ENCODE measurements at places on chromosomes 2 and 18.

GRCh38 chr2:195498176-195498575, 158.8 kb upstream of the SLC39A10 start:
- peak; percentile 40 for DNase-seq

GRCh38 chr18:75071484-75071785, 137.5 kb downstream of the PTGR3 start:
- no peak for DNase-seq

GRCh38 chr2:70104231-70105111, 17.2 kb downstream of the PCBP1 start:
- DNase-seq: peak; percentile 95

- no peak for DNase-seq
These were observed 65.0 kb downstream of the CYP1B1 start for GRCh38 chr2:38010995-38011394.

DNA sequence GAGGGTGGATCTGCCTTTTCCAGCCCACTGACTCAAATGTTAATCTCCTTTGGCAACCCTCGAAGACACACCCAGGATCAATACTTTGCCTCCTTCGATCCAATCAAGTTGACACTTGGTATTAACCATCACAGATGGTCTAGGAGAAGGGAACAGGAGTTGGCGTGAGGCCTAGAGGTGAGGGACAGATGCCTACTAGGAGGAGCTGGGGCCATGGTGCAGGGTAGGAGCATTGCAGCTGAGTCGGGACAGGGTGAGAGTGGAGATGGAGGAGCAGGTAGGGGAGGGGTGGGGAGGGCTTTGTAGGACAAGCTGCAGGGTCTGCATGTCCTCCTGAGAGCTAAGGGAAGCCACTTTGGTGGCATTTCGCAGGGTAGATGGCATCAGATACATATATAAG, 140.0 kb downstream of the VAPA start:
- DNase-seq: no peak

DNA sequence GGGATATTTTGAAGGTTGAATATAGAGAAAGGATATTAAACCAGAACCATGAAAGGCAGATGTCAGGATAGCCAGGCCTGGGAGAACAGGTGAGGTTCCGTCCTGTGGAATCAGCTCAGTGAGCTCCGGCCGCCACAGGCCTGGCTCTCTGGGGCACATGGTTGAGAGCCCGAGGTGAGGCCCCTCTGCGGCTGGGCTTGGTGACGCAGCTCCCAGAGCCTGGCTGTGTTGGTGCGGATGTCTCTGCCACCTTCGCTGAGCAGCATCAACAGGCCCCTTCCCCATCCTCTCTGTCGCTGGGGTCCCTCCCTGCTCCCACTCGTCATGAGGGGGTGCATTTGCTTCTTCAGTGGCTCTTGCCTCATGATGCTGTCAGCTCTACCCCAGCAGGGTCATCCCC, 70.7 kb upstream of the PXDN start:
- no peak for DNase-seq

DNA sequence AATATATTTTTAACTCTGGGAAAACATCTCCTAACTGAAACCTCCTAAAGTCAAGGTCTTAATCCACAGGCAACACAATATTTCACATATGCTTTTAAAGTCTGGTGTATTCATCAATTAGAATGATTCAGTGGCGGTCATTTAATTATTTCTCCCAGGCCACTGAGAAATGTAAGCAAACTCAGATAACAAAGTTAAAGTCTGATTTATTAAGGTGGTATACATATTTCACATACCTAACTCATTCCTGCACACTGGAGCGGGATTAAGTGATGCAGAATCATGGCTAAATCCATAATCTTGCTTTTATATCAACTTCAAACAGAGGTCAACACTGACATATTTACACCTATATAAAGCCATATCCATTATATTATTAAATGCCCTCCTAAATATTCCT, 43.7 kb downstream of the FRZB start:
- DNase-seq: no peak

- DNase-seq: peak; percentile 82
These were observed 38.5 kb downstream of the LPIN1 start for GRCh38 chr2:11784747-11785610.

GRCh38 chr2:231069379-231070054, 12.8 kb downstream of the PSMD1 start:
- no peak for DNase-seq
